Activated CD8-positive, alpha-beta memory T cell treated with anti-CD3 and anti-CD28 coated beads, Interleukin-2, amount 10 ng/mL, durations not matched to agents 7 days and 5 days (primary cell): ENCODE measurements at places on chromosomes 16 and 17.
A peak's percentile ranks its signal among the peaks of the same experiment; 100 is the strongest.

- no peak for DNase-seq
Measured at GRCh38 chr16:77220427-77220826, 21.2 kb downstream of the SYCE1L start.

GRCh38 chr17:61837175-61838051 is 25.9 kb downstream of the BRIP1 start:
- DNase-seq, result peak; percentile 64

GRCh38 chr16:11783319-11784037 is 13.6 kb downstream of the ZC3H7A start:
- DNase-seq, result peak; percentile 62

- DNase-seq, result no peak
Measured at GRCh38 chr16:83705856-83706255, 101.9 kb upstream of the HSBP1 start.

DNA sequence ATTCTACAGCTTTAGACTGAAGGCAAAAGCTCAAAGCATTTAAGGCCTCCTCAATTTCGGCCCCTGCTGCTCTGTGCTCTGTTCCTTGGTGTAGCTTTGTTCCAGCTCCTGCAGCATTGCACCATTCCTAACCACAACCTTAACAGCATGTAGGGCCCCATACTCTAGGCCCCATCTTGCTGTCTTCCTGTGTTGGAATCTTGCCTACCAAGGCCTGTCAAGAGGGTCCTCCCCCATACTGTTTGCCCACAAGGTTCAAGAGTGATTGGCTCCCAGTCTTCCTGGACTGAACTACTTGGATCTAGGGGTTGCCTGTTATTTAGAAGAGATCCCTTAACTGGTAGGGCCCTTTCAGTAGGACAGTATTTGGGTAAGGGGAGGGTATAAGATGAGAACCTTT is 26.8 kb downstream of the TRPV2 start:
- DNase-seq, result no peak

DNA sequence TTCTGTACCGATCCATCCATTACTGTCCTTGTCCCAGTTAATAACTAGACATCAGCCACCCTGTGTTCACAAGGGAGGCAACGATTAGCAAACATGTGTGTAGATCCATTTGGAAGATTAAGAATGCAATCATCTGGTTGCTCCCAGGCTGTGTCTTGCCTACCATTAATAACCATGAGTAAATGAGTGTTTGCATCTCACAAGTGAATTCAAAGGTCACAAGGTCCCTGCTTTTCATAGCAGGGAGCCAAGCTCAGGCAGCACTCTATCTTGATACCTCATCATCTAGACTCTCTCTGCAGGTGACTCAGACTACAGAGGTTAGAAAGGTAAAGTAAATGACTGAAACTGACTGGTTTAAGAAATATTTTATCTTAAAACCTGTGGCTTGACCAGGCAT is 25.3 kb downstream of the VWA3A start:
- DNase-seq, result no peak

DNA sequence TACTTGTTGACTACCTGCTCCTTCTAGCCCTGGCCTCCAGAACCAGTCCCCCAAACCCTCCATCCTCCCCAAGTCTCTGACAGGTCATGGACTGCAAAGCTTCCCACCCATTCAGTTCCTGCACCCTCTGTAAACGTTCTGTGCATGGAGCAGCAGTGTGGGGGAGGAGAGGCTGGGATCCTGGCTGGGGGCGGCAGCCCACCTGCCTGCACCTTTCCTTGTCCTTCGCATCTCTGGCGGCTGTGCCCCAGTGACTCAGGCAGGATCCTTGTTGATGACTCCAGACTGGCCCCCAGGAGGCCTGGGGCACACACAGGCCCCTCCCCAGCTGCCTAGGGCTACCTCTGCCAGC is 1.6 kb upstream of the PKMYT1 start:
- DNase-seq, result no peak

GRCh38 chr17:77901481-77901880 is 57.0 kb upstream of the TNRC6C start:
- no peak for DNase-seq

- no peak for DNase-seq
Measured at GRCh38 chr16:29708917-29709600, 30.1 kb downstream of the QPRT start.

DNA sequence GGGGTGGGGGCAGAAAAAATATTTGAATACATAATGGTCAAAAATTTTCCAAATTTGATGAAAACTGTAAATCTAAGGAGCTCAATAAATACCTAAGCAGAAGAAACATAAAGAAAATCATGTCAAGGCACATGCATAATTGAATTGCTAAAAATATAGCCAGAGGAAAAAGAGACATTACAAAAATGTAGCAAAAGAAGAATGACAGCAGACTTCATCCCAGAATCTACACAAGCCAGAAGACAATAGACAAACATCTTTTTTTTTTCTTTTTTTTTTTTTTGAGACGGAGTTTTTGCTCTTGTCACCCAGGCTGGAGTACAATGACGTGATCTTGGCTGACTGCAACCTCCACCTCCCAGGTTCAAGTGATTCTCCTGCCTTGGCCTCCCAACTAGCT is 62.0 kb upstream of the ATP2A3 start:
- no peak for DNase-seq
